H54 (cell line): ENCODE measurements at places on chromosomes 11 and 22.

GRCh38 chr22:45615364-45615763 lies 56.3 kb upstream of the ATXN10 start:
- no peak for DNase-seq

DNA sequence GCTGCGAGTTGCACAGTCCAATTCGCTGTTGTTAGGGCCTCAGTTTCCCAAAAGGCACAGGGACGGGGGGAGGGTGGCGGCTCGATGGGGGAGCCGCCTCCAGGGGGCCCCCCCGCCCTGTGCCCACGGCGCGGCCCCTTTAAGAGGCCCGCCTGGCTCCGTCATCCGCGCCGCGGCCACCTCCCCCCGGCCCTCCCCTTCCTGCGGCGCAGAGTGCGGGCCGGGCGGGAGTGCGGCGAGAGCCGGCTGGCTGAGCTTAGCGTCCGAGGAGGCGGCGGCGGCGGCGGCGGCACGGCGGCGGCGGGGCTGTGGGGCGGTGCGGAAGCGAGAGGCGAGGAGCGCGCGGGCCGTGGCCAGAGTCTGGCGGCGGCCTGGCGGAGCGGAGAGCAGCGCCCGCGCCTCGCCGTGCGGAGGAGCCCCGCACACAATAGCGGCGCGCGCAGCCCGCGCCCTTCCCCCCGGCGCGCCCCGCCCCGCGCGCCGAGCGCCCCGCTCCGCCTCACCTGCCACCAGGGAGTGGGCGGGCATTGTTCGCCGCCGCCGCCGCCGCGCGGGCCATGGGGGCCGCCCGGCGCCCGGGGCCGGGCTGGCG lies at the start of gene BCR:
Gene BCR (plus strand): TSS at position 209 of the 592 bp plus-strand sequence. CDS start 452 bp downstream, outside the sequence.
- peak; percentile 81 for DNase-seq

DNA sequence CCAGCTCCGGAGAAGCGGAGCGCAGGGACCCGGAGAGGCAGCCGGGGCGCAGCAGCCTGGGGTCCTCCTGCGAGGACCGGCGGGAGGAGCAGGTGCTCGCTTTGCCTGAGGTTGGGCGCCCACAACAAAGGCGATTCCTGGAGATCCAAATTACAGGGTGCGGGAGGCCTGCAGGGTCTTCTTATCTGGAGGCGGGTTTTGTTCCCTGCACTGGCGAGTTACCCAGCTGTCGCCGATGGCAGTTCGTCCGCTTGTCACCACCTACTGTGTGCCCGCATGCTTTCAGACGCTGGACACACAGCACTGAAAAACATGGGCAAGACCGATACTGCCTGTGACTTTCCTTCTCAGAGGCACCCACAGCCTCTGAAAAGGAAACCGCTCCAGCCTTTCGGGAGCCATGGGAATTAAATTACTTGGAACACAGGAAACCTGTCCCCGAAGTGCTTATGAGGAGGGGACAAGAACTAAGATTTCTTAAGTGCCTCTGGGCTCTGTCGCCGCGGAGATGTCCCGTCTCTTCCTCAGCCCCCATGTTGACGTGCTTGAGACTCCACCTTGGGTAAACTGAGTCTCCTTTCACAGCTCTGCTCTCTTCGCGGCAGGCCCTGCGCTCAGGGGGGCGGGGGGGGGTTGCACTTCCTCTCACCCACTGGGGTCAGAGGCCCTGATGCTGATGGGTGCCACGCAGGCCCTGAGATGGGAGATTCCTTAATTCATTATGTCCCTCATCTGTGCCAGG lies 1.3 kb upstream of the ZFTA start:
- DNase-seq = no peak

GRCh38 chr11:19577391-19577975 lies 135.2 kb upstream of the NAV2 start:
- no peak for DNase-seq

DNA sequence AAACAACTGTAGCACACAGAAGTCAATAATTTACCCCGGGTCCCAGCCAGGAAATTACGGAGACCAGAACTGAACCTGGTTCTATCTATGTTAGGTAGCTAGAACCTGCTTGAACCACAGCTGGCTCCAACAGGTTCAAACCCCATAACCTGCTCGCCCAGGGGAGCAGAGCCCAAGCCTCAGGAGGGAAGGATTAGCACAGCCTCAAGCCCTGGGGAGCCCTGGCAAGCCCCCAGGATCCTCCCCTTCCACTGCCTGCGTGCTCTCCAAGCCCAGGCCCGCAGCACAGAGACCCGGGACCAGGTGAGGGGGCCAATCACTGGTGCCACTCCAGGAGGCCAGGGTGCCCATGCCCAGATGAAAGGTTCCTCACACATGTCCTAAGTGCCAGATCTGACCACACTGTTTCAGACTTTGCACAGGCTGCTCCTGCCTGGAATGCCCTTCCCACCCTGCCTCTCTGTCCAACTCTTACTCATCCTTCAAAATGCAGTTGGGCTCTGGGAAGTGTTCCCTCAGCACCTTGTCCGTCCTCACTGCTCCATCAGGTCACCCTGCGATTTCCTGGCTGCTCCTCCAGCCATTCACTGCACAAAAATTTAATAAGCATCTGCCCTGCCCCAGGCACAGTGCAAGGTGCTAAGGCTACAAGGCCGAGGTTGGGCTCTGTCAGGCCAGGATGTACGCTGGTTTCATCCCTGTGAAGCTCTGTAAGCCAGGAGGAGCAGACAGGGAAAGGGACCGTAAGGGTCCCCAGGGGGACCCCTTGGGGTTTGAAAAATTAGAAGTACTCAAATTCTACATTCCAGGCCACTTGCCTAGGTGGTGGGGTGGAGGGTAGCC lies 32.2 kb downstream of the ARRB1 start:
- DNase-seq = peak; percentile 25

DNA sequence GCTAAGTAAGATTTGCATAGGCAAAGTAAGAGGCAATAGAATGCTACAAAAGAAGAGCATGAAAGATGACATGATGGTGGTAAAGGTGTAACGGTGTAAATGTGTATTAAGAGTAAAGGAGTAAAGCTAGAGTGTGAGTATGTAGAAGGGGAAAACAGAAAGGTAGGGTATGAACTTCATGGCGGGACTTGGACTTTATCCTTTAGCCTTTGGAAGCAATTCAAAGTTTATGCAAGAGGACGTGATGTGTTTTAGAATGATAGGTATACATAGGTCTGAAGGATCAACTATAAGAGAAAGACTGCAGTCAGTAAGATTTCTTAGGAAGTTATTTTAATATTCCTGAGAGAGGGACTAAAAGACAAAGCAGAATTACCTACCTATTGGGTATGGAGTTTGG lies 358.0 kb upstream of the FAT3 start:
- DNase-seq = no peak

GRCh38 chr22:44191036-44191454 lies 10.3 kb downstream of the PARVG start:
- DNase-seq = no peak

DNA sequence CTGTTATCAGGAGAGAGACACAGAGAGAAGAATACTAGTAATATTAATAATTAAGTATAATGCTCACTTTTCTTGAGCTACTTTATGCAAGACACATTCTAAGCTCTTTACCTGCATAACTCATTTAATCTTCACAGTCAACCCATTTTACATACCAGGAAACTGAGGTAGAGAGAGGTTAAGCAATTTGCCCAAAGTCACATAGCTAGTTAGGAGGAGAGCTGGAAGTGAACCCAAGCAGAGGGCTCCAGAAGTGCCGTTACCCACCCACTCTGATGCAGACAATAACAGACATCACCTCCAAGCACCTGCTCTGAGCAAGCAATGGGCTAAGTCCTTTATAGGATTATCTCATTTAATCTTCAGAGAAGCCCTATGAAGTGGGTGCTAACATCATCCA lies 24.8 kb downstream of the MICAL2 start:
- DNase-seq = no peak

DNA sequence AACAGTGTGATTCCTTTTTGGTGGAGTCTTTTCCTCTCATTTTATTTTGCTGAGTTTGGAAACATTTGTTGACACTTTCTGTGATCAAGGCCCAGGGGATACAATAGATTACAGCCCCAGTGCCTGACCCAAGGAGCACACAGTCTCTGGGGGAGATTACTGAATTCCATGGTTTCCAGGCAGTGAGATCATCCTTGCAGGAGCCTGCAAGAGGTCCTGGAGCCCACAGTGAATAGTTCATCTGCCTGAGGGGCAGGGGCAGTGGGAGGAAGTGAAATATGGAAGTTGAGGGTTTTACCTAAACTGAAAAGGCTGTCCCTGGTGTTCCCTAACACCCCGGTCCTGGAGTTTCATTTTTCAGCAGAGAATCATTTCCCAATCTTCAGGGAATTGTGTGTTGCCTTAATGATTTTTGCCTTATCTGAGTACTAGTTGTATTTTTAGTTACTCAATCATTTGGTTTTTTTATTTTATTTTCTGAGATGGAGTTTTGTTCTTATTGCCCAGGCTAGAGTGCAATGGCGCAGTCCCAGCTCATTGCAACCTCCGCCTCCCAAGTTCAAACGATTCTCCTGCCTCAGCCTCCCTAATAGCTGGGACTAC lies 7.7 kb downstream of the CCS start:
- no peak for DNase-seq

- no peak for DNase-seq
These were observed 42.2 kb downstream of the P4HA3 start for GRCh38 chr11:74269161-74269811.

DNA sequence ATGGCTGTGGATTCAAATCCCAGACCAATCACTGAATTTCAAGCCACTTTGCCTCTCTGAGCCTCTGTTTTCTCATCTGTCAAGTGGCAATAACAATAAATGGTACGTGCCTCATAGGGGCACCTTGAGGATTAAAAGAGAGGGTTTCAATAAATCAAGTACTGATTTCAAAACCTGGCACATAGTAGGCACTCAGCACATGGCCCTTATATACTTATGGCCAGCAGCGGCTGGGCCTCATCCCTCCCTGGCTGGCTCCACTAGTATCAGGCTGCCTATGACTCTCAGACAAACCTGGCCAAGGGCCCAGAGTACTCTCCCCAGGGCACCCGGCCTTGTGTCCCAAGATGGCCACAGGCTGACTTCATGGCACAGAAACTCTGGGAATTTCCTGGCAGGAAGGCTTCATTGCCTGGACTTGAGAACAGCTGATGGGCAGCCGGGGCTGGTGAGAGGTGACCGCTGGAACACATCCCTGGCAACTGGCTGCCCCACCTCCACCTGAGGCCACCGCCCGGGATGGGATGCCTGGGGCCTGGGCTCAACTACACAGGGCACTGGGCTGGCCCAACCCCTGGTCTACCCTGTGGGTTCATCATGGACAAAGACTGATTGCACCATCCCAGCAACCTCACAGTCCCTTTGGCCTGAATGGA lies 3.4 kb downstream of the FADS3 start:
- peak; percentile 96 for DNase-seq

GRCh38 chr22:37690407-37690806 lies 4.3 kb downstream of the NOL12 start:
- DNase-seq = no peak

GRCh38 chr11:118098996-118099837 lies 12.5 kb upstream of the SMIM35 start:
- DNase-seq = no peak

DNA sequence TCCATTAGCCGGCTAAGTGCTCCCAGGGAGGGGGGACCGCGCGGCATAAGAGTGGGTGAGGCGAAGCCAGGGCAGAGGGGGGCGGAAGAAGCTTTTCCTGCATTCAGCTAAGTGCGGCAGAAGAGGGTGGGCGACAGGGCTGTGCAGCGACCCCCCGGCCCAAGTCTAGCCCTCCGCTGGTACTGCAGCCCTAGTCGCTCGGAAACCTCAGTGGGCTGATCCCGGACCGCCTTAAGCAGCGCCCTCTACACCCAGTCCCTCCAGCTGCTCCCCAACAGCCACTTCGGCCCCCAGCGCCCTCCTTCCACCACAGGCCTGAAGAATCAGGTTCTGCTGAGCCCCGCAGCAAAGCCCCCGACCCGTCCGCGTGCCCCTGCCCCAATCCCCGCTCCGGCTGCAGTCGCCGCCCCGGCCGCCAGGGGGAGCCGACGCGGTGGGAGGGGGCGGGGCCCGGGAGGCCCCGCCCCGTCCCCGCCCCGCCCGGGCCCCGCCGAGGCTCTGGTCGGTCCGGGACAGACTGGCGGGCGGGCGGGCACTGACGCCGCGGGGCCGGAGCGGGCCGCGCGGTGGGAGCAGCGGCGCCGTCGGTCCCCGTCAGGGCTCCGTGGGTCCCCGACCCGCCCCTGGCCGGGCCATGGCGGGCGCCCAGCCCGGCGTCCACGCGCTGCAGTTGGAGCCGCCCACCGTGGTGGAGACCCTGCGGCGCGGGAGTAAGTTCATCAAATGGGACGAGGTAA lies at the start of gene PLCB3:
Gene PLCB3 (plus strand): TSS at position 515 of the 737 bp plus-strand sequence. CDS start 120 bp downstream, at position 635.
- DNase-seq = no peak

GRCh38 chr11:119378851-119379465 lies 2.5 kb downstream of the USP2 start:
- no peak for DNase-seq
